ENCODE measurements at places on chromosomes 1 and 21. TPM values are rescaled to one million over a fixed set of nuclear protein-coding genes. Genes with fewer than 3 reads are reported as not detected.
A peak's percentile ranks its signal among the peaks of the same experiment; 100 is the strongest.

MYBPHL gene
- not detected for total RNA-seq

DNA sequence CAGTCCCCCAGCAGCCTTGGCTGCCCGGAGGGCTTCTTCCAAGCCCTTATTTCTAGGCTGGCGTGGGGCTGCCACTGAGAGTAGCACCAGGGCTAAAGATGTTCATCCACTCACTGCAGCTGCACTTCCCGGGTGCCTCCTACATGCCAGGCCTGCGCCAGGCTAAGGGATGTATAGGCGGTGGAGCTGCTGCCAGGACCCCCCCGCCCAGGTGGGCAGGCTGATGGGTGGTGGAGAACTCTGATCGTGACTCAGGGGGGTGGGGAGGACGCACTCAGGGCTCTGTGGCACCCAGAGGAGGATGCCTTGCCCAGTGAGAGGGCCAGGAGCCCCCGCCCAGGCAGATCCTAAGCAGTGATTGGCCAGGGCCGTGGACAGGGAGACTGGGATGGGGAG, 34.1 kb downstream of the CFAP74 start:
- H3K27me3 ChIP-seq = peaks cover 5% of the 10 kb centered on the region
- no peaks in the 10 kb centered on the region for H3K36me3 ChIP-seq
- H3K4me3 ChIP-seq = no peak overlapping the region
- no peaks in the 10 kb centered on the region for H3K4me1 ChIP-seq
- no peak for DNase-seq

DNA sequence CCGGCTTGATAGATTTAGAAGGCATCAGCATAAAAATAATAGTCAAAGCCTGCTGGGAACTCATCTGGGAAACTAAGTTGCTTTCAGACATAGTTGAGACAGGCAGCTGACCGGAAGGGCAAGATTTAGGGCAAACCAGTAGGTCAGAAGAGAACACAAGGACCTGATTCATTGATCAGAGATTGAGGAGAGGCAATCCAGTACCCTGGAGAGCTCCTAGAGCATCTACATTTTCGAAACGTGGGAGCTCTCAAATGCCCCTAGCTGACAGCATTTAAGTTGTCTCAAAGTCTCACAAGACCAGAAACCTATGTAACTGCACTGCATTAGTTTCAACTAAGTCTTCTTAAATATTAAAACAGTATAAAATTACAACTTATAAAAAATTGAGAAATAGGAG, 22.9 kb upstream of the MTF2 start:
- DNase-seq = peak; percentile 73
- H3K27me3 ChIP-seq = peaks cover 9% of the 10 kb centered on the region
- H3K4me1 ChIP-seq = no peaks in the 10 kb centered on the region

SPATC1L gene
- total RNA-seq = 6.9 TPM

PIP5K1A gene
- total RNA-seq = 67.7 TPM

DNA sequence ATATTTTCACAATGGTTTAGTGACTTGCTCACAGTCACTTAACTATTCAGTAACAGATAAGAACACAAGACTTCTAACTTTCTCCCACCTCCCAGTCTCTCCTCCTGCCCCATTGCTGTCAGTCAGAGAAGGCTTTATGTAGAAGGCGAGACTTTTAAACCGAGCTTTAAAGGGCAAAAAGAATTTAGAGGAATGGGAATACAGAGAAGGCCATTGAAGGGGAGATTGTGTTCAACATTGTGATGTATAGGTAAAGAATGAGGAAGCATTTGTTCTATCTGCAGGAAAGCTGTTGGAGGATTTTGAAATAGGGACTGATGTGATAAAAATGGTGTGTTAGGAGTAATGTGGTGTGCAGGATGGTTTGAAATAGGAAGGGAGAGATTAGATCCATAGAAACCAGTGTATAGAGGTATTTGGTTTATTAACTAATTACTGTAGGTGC, 7.3 kb downstream of the POU2F1 start:
- no peaks in the 10 kb centered on the region for H3K27me3 ChIP-seq
- no peak for DNase-seq
- H3K27ac ChIP-seq = no peak overlapping the region
- H3K4me1 ChIP-seq = no peaks in the 10 kb centered on the region
- H3K36me3 ChIP-seq = no peaks in the 10 kb centered on the region

DNA sequence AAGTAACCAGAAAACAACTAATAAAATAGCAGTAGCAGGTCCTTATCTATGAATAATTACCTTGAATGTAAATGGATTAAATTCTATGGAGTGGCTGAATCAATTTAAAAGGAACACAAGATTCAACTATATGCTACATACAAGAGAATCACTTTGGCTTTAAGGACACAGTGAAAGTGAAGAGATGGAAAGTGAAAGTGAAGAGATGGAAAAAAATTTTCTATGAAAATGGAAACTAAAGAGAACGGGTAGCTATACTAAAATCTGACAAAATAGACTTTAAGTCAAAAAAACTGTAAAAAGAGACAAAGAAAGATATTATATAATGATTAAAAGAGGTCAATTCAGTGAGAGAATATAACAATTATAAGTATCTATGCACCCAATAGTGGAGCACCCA, 54.7 kb downstream of the C1orf185 start:
- no peak for DNase-seq
- H3K4me3 ChIP-seq = no peak overlapping the region
- H3K27ac ChIP-seq = no peak overlapping the region
- H3K4me1 ChIP-seq = no peaks in the 10 kb centered on the region

DNA sequence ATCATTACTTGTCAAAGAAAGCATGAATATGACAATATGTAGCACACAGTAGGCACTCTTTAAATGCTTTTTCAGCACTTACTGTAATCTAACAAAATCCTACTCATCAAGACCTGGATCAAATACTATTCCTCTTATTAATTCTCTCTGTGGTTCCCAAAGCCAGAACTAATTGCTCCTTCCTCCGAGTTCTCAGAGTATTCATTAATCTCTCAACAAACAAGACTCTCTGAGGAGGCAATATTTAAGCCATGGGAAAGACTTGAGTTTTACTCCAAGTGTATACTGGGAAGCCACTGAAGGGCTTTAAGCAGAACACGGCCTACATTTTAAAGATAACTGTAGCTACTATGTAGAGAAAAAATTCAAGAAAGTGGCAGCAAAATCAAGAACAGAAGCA, 79.7 kb downstream of the ENAH start:
- no peak for DNase-seq
- no peaks in the 10 kb centered on the region for H3K27me3 ChIP-seq
- H3K4me3 ChIP-seq = no peak overlapping the region

DNA sequence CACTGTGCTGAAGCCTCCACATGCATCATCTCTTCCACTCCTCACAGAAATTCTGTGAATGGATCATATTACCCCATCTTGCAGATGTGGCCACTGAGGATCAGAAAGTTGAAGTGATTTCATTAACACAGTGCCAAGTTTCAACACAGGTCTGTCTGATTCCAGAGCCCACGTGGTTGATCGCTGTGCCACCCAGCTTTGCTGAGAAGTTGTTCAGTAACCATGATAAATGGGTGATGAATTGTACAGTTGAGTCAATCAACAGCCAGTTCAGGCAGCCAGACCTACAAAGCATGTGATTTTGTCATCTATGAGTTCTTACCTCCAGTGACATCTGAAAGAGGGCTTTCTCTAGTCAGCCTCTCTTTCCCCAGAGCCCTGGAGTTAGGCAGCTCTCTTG, 61.8 kb upstream of the GRHL3 start:
- no peaks in the 10 kb centered on the region for H3K4me1 ChIP-seq
- no peak overlapping the region for H3K27ac ChIP-seq
- H3K36me3 ChIP-seq = no peaks in the 10 kb centered on the region
- peaks cover 6% of the 10 kb centered on the region for H3K27me3 ChIP-seq

ERVH48-1 gene
- total RNA-seq = not detected

S100A7 gene
- total RNA-seq = not detected

- H3K36me3 ChIP-seq = no peaks in the 10 kb centered on the region
- H3K27ac ChIP-seq = no peak overlapping the region
- no peaks in the 10 kb centered on the region for H3K4me1 ChIP-seq
- H3K4me3 ChIP-seq = no peak overlapping the region
- no peaks in the 10 kb centered on the region for H3K27me3 ChIP-seq
These were observed 133.8 kb upstream of the KIAA1614 start for GRCh38 chr1:180778782-180779398.

Data from osteoblast (primary cell).